ENCODE measurements at places on chromosomes 13 and 19.

- no peak for DNase-seq
Measured at GRCh38 chr19:16895467-16896145, 6.8 kb downstream of the F2RL3 start.

GRCh38 chr19:44582581-44583265, 30.6 kb upstream of the IGSF23 start:
- DNase-seq: peak; percentile 42

DNA sequence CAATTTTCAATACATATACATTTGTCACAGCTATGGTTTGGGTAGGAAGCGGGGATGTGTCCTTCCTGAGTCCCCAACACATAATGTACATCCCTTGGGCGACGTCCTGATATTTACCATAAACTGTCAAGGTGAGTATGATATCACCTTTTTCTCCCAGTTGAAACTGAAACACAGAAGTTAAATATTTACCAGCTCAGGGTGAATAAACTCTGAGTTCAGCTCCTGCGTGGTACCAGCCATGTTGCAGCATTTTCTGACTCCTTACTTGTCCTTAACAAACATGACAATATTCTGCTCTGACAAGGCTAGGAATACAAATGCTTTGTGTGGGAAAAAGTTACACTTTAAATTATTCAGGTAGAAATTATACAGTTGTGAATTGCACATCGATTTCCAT, 294.2 kb downstream of the TEX29 start:
- DNase-seq: no peak

DNA sequence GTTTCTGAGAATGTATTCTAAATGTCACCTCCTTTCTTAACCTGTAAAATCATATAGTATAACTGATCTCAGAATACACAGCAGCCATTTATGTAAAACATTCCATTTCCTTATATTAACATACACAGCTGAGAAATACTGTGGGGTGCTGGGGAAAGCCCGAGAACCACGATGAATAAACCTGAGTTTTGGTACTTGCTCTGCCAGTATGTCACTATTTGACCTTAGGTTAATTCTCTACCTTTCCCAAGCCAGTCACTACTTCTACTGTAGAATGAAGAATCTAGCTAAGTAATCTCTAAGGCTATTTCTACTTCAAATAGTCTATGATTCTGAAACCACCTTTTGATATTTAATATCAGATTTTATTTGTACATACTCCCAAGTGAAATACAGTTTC, 173.7 kb downstream of the TBC1D4 start:
- no peak for DNase-seq

DNA sequence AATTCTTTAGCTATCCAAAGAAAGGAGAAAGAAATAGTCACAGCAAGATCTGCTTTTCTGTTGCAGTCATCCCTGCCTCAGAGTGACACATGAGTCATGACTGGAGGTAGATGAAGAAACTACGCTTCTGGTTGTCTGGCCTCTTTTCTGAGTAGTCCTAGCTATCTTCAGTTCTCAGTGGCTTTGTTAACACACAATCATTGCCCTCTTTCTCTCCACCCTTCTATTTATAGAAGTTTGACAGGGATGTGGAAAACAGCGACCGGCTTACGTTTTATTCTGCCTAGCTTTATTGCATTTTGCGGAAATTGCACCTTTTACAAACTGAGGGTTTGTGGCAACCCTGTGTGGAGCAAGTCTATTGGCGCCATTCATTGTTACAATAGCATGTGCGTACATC, 26.7 kb downstream of the SPATA13 start:
- no peak for DNase-seq
